ENCODE measurements at places on chromosomes 6 and 20. TPM values are rescaled to one million over a fixed set of nuclear protein-coding genes. Genes with fewer than 3 reads are reported as not detected.

Gene RHAG
- not detected for total RNA-seq

GRCh38 chr6:75747152-75747992, 1.7 kb upstream of the MYO6 start:
- DNase-seq = no peak

DNA sequence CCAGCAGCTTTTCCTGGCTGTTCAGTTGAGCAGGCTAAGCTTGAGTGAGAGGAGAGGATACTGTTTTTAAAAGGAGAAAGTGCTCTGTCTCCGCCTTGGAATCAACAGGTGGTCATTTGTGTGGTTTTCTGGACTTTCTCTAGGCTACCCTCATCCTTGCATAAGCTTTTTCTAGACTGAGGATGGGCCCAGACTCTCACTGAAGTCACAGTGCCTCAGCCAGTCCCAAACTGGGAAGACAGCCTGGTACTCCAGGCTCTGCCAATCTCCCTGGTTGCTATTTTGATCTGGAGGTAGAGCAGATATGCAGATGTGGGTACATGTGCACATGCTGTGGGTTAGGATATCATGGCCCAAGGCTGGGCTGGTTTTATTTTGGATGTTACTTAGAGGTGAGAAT, 7.0 kb downstream of the SCUBE3 start:
- DNase-seq = no peak

GRCh38 chr6:40480678-40481077, 106.5 kb downstream of the LRFN2 start:
- DNase-seq = no peak

GRCh38 chr20:35664466-35665206, at the start of the genes CPNE1 and RBM12:
CPNE1 (minus strand) TSS chr20:35664900; CDS start chr20:35632923, 31,977 bp downstream.
RBM12 (minus strand) TSS chr20:35664900; CDS start chr20:35655322, 9,578 bp downstream.
- DNase-seq = peak; percentile 95

DNA sequence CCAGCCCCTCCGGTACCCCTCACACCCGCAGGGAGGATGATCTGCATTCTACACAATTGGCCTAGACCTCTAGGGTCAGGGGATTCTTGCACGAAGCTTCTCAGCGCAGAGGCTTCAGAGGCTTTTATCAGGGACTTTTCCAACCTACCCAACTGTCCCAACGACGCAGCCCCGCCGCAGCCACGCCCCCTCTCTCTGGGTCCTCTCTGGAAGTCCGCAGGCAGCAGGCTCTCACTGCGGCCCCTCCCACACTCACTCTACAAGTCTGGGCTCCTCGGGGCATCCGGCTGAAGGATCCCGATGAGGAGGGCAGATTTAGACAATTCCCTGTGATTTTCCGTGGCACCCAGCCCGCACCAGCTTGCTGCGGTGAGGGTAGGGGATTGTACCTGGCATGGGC, 227.7 kb upstream of the RNF24 start:
- no peak for DNase-seq
